HFFc6 (cell line): ENCODE measurements at places on chromosomes 7 and 10.

DNA sequence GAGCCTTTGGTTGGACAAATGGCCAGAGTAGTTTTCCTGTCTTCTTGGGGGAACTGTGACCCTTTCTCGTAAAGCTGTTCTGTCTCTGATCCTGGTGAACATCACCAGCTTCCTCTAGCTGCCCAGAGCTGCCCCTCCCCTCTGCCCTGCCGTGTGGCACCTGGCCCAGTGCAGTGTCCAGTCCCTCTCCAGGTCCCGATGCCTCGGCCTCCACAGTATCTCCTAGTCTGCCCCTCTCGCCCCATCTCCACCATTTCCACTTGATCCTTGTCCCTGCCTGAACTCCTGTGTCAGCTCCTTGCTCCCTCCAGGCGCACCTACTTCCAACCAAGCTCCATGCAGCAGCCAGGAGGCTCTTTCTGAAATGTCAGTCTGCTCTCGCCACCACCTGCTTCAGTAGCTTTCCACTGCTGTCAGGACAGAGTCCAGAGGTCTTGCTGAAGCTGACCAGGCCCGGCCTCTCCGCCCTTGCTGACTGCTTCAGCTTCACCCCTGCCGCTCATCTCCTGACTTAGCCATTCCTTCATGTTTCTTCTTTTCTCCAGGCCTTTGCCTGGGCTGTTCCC lies 133.6 kb downstream of the GRK5 start:
- no peak for DNase-seq

DNA sequence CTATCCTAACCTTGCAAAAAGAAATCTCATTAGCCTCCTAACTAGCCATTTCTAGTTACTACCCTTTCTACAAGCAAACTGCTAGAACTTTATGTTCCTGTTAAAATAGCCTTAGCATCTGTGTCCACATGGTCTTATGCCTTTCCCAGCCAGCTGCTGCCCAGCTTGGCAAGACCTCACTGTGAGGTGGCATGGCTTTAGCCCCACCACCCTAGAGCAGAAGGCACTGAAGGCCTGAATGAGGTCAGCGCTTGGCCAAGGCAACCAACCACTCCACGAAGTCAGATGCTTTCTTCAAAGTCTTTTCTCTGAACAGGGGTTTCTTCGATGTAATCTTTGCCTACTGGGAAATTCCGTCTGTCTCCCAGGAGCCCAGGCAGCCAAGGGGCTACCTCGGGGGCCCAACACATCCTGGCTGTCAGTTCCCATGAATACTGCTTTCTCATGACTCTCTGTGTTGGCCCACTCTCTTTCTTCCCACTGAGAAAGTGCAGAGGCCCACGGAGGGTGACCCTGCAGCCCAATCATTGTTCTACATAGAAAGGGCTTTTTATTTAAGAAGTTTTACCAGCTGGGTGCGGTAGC lies 41.6 kb downstream of the POLR3A start:
- no peak for DNase-seq

GRCh38 chr7:72017756-72018155 lies 394.4 kb downstream of the CALN1 start:
- DNase-seq = no peak

DNA sequence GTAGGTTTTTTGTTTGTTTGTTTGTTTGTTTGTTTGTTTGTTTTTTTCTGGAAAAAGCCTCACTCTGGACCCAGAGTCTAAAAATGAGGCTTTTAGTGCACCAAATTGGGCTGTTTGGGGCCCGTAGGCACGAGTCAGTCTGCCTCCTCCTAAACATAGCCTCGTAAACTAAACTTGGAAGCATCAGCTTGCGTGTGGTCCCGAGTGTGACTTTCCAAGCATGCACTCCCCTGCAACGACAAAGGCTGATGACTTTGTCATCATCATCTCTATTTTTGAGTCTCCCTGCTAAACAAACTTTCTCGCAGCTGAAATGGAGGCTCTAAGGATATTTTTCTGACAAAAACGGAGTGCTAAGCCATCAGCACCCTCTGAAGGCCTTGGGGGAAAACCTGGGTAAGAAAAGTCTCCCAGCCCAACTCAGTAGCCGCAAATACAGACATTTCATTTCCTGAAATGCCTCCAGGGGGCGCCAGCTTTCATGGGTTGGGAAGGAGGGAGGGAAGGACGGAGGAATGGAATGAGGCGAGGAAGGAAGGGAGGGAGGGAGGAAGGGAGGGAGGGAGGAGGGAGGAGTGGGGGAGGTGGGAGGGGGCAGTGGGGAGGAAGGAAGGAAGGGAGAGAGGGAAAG lies 245.9 kb downstream of the KCNMA1 start:
- DNase-seq = peak; percentile 88

DNA sequence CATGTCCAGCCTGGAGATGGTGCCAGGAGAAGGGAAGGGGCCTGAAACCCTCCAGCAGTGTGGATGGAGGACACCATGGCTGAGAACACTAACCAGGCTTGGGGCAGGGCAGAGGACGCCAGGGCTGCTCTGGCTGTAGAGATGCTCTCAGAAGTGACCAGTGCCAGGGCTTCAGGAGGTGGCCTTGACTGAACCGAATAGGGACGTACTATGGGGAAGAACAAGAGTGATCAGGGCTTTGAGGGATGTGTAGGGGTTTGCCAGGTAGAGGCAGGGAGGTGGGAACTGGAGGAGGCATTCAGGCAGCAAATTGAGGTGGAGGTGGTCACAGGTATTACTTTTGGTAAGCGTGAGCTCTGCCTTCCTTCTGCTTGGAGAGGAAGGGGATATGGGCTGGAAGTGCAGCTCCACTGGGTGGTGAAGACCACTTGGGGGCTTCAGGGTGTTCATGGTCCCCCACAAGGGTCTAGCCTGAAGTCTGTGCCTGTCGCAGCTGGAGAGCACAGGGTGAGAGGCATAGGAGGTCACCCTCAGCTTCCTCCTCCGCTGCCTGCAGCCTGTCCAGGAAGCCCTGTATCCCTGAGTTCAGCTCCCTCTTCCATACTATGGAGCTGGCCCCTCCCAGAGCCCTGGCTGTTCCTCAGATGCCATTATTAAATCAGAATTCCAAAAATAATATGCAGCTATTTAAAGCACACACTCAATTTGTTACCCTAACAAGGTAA lies 27.8 kb downstream of the ADCY1 start:
- DNase-seq = no peak

- no peak for DNase-seq
These were observed 161.7 kb upstream of the TPK1 start for GRCh38 chr7:144997512-144997911.

DNA sequence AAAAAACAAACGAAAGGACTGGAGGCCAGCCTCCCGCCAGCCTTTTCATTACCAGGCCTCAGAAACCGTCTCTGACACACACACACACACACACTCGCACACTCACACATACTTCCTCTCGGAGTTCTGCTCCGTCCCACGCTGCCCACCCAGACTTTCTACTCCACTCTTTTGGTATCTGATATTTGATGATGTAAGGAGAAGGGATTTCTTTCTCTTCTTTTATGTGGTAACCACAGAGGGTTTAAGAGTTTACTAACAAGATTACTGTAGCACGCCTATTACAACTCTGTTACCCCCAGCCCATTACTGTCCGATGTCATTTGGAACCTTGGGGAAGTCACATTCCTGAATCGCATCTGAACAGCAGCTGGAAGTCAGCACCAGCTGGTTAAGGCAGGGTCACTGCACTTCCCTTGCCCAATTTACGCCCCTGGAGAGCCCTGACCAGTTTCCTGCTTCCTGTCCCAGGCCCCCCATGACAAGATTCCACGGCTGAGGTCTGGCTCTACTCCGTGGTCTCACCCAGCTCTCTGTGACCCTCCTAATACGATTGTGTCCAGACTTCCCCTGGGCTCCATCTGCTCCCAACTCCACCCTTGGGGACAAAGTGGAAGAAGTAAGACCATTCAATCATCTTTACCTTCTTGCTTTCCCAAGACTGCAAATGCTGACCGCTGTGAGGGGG lies 1.1 kb downstream of the DENND2A start:
- DNase-seq = peak; percentile 58

GRCh38 chr7:130491841-130492522 lies at the start of gene MEST:
MEST (plus strand) TSS chr7:130492085; CDS start chr7:130492314, 229 bp downstream.
- no peak for DNase-seq

DNA sequence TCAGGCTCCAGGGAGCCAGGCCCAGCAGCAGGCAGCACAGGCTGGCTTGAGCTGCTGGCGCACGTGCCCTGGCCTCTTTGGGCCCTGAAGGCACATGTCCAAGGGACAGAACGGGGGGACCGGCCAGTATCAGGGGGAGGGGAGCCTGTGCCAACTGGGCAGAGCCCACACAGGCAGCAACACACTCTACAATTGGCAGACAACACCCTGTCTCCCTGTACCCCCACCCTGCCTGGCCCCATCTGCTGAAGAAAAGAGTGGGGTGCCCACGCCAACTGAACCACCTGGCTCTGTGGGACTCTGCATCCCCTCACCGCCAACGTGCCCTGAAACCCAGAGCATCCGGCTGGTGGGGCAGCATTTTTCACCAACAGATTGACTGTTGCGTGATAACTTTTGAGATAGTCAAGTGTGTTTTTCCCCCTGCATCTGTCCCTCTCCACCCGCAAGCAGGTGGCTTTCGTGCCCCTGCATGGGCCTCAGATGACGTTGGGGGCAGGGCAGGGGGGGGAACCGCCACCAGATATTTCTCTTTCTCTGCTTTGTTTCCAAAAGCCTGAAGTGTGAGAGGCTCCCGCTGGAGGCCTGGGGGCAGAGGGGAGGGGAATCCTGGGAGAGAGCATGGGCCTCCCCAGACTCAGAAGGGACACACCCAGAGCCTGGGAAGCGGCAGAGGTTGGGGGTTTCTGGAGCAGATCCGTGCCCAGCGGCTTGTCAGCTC lies 21.8 kb downstream of the SLIT1 start:
- DNase-seq = no peak

GRCh38 chr7:25894002-25894901 lies 257.7 kb upstream of the NFE2L3 start:
- no peak for DNase-seq

- DNase-seq = peak; percentile 47
These were observed 729 bp downstream of the DNAJB6 start for GRCh38 chr7:157337316-157338149.

DNA sequence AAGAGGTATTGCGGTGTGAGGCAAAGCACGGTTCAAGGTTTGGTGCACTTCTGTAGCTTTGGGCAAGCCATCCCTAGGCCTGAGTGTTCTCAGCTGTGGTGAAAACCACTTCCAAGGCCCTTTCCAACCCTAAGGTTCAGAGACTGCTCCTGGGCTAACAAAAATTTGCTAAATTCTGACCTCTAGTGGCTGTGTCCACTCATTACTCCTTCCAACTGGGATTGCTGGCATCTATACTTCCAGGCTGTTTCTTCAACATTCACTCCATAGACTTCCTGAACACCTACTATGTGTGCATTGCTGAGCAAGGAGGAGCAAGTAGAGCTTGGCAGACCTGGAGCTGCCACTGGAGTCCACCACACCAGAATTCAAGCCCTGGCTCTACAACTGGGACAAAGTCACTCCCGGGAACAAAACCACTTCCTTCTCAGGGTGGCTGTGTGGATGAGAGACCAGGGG lies 29.3 kb upstream of the SH3PXD2A start:
- peak; percentile 61 for DNase-seq

DNA sequence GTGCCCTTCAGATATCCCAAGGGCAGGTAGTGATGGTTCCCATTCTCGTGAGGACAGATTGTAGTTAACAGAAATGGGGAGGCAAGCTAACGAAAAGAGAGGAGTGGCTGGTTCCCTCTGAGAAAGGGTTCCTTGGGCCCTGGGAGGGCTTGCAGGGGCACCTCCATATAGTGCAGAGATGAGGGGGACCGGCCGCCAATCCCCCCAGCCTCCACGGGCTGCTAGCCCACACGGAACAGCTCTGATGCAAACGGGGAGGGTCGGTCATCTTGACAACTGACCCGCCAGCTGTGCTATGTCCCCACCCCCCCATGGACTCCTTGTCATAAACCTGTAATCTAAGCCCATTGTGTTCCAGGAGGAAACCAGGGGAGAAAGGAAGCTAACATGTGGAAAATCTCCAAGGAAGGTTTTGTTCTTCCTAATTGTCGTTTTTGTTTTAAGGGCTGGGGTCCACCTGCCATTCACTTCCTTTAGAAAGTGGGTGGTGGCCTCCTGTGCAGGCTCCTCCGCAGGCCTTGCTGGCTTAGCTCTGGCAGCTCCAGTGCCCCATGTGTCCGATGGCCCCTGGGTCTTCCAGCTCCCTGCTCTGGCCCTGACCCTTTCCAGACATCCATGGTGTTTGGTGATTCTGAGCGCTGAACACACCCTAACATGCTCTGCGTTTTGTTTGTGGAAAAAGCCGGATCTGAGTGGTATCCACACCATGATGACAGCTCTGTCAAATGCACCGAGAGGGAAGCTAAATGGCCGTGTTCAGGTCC lies 15.9 kb downstream of the ADCY1 start:
- DNase-seq = no peak

DNA sequence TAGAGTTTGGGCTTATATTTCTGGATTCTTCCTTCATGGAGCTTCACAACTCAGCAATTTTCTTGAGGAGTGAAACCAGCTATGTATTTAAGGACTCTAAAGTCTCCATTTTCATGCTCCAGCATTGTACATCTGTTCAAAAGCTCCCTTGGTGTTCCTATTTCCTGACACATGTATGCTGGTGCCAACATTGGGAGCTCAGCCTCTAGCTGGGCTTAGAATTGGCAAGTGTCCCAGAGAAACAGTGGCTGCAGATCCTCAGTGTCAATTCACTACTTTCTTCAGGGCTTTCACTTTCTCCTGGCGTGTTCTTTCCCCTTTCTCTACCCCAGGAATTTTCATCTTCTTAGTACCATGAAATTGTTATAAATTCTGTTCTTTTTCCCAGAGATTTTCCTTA lies 103.1 kb downstream of the ZNF467 start:
- no peak for DNase-seq

DNA sequence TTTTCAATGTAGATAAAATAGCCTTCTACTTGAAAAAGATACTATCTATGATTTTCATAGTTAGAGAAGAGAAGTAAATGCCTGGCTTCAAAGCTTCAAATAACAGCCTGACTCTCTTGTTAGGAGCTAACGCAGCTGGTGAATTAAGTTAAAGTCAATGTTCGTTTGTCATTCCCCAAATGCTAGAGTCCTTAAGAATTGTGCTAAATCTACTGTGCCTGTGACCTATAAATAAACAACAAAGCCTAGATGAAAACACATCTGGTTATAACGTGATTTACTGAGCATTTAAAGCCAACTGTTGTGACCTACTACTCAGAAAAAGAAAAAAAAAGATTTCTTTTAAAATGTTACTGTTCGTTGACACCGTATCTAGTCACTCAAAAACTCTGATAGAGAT lies 134.7 kb downstream of the POLR1F start:
- DNase-seq = no peak

DNA sequence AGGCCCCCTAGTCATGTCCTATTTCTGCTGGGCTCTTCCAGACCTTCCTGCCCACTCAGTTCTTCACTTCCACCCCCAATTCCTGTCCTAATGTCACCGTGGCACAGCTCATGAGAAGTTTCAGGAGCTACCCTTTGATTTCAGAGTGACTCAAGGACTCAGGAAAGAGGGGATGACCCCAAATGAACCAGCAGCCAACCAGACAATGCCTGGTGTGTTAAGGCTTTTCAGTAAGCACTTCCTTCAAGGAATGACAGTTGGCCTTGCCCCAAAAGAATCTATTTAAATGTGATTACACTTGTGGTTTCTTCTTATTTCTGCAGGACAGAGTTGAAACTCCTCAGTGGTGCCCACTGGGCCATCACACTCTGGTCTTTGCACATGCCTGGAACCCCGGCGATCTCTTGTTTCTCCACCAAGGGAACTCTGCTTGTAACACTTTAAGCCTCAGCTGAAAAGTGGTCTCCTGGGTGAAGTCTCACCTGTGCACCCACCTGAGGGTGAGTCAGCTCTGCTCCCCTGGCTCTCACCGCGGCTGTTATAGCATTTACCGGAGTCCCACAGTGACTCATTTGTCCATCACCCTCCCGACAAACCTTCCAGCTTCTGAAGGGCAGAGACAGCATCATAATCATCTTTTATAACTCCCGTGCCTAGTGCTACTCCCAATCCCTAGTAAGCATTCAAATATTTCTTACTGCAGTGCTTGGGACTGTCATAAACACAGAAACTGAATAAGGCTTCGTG lies 123.0 kb upstream of the SVIL start:
- no peak for DNase-seq
